ENCODE measurements at places on chromosomes 16 and 17. TPM values are rescaled to one million over a fixed set of nuclear protein-coding genes. Genes with fewer than 3 reads are reported as not detected.
A peak's percentile ranks its signal among the peaks of the same experiment; 100 is the strongest.

The MPP3 gene
- 0.63 TPM for total RNA-seq

- DNase-seq, result no peak
Measured at GRCh38 chr16:68884401-68884800, 41.1 kb downstream of the TANGO6 start.

- peak; percentile 85 for DNase-seq
Measured at GRCh38 chr16:89358030-89359005, 132.0 kb downstream of the ANKRD11 start.

DNA sequence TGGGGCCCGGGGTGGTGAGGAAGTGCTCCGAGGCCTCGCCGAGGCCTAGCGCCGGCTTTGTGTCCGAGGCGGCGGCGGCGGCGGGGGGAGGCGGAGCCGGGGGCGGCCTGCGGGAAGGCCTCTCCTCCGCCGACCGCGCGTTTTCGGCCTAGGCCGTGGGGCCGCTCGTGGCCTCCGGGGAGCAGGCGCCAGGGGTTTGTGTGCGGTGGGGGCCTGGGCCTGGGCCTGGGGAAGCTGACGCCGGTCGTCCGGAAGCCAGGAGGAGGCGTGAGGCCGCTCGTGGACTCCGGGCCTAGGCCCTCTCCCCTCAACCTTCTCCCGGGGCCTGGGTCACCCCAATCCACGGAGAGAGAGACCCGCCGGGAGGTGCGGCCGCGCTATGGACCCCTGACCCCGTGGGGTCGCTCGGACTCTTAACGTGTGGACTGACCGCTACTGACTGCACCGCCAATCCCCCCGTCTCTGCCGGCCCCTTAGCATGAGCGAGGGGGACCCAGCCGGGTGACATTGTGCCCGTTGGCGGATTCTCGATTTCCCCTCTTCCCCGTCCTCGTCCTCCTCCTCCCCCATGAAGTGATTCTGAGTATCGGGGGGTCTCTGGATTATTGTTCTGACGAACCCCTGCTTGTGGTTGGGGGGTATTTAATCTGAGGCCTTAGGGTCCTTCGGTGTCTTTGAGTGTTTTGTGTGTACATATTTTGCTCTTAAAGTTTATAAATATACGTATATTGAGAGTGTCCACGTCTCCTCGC is 660 bp downstream of the RBBP6 start:
- peak; percentile 89 for DNase-seq

All from activated CD4-positive, alpha-beta T cell treated with anti-CD3 and anti-CD28 coated beads, Interleukin-2, amount 10 ng/mL, durations not matched to agents 24 days and 14 days (primary cell).